NCI-H2107 (cell line): ENCODE measurements at places on chromosomes 5 and 9.

DNA sequence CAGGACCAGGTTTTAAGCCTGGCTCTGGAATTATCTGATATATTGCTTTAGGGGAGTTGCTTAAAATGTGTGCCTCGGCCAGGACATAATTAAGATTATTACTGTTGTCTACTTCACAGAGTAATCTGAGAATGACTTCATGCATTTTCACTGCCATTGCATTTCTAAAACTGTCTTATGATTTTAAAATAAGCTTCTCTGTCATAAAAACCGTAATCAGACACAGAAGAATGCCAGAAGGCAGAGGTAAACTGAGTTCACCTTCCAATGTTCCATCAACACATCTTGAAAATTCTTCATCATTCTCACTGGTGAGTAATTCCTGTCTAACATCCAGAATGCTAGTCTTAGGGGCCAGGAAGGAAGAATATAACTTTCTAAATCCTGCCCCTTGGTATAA lies 47.1 kb downstream of the ISOC1 start:
- no peak for DNase-seq

DNA sequence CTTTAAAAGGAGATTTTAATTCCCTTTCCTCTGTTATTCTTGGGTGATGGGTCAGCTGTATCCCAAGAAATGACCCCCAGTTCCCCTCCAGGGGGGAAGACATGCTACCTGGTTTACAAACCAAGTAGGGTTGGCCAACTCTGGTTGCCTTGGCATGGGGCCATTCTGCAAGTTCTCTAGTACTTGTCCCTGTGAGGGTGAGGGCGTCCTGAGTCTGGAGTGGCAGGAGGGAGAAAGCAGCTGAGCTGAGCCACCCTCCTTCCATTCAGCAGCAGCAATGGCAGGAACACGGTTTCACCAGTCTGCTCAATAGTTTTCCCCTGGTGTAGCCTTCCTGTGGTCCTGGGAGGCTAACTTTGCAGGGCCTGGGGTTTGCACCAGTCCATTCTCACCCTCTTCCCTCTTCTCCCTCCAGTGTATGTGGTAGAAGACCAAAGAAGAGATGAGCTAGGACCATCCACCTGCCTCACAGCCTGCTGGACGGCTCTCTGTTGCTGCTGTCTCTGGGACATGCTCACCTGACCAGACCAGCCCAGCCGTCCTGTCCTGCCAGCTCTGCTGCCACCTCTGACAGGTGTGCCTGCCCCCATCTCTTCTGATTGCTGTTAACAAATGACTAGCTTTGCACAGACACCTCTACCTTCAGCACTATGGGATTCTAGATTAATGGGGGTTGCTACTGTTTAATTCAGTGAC lies 59.9 kb downstream of the PFDN1 start:
- DNase-seq: no peak

DNA sequence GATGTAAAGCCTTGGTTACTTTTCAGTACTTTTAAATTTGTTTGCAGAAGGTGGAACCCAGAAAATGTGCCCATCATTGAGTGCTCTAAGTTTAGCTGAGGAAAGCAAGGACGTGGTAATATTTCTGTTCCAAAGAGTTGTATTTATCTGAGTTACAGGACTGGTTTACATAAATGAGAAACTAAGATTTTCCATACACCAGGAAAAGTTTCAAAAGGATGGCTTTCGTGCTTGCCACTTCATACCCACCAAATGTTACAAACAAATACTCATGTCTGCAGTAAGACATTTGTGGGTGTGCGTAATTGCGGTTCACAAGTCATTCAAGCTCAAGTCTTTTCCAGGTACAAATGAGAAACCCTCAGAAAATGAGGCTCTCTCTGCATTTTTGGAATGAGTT lies 68.1 kb downstream of the CWC27 start:
- no peak for DNase-seq

GRCh38 chr9:23526806-23527205 lies 299.2 kb downstream of the ELAVL2 start:
- DNase-seq: no peak

DNA sequence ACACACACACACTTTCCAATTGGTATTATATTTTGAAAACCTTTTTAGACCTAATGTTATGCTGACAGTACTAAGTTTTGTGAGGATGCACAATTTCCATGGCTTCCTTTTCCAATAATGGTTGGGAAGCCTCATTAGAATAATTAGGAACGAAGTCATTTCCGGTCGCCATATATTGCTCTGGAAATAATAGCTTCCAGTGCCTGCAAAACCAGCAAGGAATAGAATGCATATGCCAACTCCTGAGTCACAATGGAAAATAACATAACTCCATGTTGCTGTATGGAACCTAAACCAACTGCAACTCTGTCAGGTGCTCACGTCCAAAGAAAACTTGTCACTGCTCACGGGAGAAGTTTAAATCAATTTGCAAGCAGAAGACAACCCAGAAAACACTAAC lies 222.0 kb downstream of the EBF1 start:
- no peak for DNase-seq

- DNase-seq: no peak
Measured at GRCh38 chr5:74938250-74938933, 72.2 kb upstream of the FAM169A start.

GRCh38 chr5:10233505-10233904 lies 16.2 kb downstream of the ATPSCKMT start:
- no peak for DNase-seq

DNA sequence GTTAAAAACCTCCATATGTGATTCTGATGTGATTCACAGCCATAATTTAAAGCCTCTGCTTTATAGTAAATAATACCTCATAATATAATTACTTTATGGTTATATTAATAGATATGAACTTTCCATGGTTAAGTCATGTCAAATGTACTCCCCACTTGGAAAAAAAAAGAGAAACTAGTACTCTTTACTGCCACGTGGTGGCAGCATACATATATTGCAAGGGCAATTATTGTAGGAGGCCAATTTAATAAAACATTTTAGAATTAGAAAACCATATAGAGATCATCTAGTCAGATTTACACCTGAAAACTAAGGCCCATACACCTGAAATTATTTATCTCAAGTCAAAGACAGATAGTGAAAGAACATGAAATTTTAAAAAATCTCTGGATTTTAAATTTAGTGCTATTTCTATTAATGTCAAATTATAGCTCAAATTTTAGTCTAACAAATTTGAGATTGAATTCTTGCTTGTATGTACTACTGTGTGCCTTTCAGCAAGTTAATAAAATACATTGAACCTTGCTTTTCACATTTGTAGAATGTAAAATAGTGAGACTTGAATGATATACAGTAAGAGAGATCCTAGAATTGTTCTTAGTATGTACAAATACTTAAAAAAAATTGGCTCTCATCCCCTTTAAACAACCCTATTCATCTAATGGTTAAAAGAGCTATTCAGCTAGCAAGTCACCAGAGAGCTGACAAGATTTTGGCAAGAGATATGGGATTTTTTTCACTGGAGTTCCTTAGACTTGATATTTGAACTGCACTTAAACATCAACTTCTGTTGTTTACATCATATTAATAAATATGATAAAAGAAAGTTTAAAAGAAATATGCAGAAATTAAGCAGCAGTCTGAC lies 603.8 kb downstream of the TLE4 start:
- DNase-seq: no peak

GRCh38 chr5:154607746-154608145 lies 129.7 kb upstream of the HAND1 start:
- DNase-seq: no peak

DNA sequence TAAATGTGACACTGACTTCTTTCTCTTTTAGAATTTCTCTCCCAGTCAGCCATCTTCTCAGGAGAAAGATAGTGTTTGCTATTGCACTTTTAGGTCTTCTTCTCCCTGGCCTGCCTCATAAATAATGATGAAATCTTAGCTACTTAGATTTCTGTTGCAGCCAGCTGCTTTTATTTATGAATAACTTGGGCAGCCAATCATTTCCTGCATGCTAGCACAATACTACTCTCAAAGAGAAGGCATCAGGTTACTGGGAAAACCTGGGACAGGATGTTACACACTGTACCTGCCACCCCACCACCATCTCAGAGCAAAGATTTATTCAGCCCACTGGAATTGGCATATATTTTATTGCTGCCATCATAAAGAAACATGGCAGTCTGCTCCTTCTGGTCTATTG lies 266.6 kb downstream of the PRELID2 start:
- peak; percentile 0 for DNase-seq

GRCh38 chr9:130220352-130220751 lies 45.2 kb upstream of the HMCN2 start:
- DNase-seq: no peak

- no peak for DNase-seq
Measured at GRCh38 chr5:92885950-92886349, 695.1 kb downstream of the NR2F1-AS1 start.

- DNase-seq: peak; percentile 13
Measured at GRCh38 chr5:66704790-66705425, 108.7 kb downstream of the MAST4 start.

DNA sequence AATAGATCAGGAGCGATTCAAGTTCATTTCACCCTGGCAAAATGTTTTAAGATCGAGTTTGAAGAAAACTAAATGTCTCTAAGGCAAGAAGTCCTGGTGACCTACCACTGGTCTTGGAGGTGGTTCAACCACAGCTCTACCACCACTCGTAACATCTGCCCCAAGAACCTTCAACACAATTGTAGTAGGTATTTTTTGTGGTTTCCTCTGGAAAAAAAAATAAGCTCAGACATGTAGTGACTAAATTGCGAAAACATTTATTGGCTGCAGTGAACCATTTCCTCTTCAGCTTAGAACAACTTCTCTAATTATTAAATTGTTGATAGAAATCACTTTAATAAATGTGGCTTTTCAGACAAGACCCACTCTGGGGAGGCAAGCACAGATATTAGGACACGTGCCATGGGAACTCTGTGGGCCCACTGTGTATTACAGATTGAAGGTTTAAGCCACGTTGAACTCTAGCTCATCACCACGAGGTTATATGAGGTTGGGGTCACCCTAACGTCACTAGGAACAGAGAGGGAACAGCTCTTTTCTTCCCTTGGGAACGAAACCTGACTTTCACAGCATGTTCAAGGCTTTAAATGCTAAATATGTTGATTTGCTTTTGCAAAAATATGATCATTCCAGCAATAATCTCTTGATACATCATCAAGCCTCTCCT lies 142.9 kb downstream of the HSD17B3 start:
- DNase-seq: no peak

- no peak for DNase-seq
Measured at GRCh38 chr5:142860270-142860669, 90.1 kb downstream of the ARHGAP26 start.

GRCh38 chr5:150092159-150092787 lies 5.9 kb upstream of the CSF1R start:
- DNase-seq: no peak

GRCh38 chr5:11224436-11225187 lies 463.6 kb upstream of the DAP start:
- no peak for DNase-seq

- no peak for DNase-seq
Measured at GRCh38 chr5:41794471-41794870, 75.8 kb downstream of the OXCT1 start.

DNA sequence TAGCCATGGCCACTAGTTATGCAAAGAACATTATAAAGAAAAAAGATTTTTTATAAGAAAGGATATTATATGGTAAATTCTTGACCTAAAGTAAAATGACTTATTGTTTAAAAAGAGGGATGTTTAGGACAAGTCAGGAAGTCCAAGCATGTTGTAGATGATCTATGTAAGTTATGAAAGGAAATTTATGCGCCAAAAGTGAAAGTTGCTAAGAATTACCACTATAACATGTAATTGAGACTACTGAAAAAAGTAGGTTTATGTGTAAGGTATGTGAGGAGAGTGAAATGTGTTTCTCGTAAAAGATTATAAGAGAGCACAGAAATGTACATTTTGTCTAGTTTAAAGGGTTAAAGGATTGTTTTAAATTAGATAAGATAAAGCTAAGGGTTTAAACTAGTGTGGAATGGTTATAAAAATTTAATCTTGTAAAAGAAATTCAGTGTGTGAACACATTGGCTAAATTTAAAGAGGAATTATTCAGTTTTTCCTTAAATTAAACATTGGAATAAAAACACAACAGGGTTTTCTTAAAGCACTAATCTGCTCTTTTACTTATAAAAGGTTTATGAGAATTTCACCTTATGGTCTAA lies 1100.4 kb upstream of the EDIL3 start:
- DNase-seq: no peak

DNA sequence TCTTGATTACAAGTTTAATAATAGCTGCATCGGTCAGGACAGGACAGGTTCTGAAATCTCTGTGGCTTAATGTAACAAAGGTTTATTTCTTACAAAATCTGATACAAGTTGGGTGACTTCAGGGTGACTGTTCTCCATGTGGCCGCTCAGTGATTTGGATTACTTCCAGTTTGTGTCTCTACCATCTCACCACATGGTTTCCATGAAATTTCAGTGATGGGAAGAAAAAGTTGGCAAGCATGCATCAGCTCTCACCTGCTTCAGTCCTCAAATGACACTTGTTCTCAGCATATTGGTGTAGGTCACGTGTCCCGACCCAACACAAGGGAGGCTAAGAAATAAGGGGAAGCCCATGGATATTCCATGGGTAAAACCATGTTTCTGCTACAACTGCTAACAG lies 7.8 kb upstream of the TMEM268 start:
- no peak for DNase-seq

- DNase-seq: no peak
Measured at GRCh38 chr5:172351240-172351778, 67.7 kb upstream of the UBTD2 start.

GRCh38 chr5:38808666-38809343 lies 37.0 kb upstream of the OSMR start:
- DNase-seq: no peak

DNA sequence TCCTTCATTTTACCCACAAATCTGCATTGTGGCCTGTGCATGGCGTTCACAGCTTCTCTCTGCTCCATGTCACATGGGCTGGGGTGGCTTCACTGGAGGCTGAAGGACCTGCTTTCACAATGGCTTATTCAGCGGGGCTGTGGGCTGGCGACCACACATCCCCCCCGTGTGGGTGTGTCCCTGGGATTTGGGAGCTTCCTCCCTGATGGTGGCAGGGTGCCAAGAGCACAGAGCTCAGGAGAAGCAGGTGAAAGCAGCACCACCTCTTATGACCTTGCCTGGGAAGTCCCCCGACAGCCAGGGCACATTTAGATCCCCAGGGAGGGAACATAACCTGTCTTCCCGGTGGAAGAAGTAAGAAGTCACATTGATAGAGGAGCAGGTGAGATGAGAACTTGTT lies 5.0 kb upstream of the MED10 start:
- peak; percentile 39 for DNase-seq

GRCh38 chr9:129604766-129605163 lies 16.1 kb downstream of the C9orf50 start:
- DNase-seq: no peak
